ENCODE measurements at places on chromosomes 13 and 19. TPM values are rescaled to one million over a fixed set of nuclear protein-coding genes. Genes with fewer than 3 reads are reported as not detected.
A peak's percentile ranks its signal among the peaks of the same experiment; 100 is the strongest.

GRCh38 chr19:54882758-54883157 is 8.7 kb downstream of the FCAR start:
- DNase-seq = no peak

GRCh38 chr13:30829145-30829832 is 76.8 kb upstream of the MEDAG start:
- no peak for DNase-seq

DNA sequence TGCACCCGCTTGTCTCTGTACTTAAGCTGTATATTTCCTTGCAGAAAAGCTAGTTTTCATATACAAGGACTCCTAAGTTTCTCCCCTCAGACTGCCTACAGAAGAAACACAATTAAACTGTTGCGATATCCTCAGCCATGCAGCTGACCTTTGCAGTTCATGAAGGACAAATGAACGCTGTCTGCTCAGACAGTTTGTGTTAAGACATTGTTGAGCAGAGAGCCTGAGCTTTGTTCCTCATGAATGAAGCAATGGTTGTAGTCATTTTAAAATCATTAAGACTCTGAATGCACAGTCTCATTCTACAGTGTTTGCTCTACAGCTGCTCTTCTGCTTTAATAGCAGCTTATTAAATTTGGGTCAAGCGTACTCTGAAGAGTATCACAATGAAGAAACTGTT is 23.2 kb upstream of the MAB21L1 start:
- DNase-seq = no peak

GRCh38 chr13:84479656-84480055 is 597.4 kb upstream of the SLITRK1 start:
- no peak for DNase-seq

DNA sequence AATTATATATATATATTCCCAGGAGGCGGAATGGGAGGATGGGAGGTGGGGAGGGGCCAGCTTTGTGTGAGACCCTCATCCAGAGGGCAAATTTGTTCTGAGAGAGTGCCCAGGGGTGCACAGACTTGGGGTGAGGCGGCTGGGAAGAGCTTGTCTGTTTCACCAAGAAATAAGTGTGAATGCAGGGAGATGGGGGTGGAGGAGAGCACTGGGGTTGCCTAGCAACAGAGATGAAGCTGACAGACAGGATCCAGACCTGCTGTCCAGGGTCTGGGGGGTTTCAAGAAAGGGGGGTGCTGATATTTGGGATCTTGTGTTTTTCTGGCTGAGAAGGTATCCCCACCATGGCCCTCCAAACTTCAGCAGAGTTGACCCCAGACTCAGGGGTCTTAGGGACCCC is 18.6 kb upstream of the TNFAIP8L1 start:
- DNase-seq = no peak

CYP2S1 gene
- 11.0 TPM for total RNA-seq

DNA sequence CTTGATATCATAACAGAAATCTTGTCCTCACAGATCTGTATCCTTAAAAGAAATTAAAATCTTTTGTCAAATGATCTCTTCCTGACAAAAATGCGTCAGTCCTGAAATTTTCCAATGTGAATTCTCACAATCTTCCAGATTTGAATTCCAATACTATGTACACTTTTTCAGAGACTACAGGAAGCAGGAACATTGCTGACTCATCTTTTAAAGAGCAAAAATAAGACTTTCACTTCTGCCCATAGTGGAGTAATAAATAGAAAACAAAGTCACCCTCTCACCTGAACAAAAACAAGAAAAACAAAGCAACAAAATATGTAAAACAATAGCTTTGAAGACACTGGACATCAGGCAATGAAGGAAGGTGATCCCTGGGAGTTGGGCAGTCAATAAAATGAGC is 167.0 kb upstream of the IPO5 start:
- DNase-seq = no peak

ZNF729 gene
- total RNA-seq = 0.10 TPM

DNA sequence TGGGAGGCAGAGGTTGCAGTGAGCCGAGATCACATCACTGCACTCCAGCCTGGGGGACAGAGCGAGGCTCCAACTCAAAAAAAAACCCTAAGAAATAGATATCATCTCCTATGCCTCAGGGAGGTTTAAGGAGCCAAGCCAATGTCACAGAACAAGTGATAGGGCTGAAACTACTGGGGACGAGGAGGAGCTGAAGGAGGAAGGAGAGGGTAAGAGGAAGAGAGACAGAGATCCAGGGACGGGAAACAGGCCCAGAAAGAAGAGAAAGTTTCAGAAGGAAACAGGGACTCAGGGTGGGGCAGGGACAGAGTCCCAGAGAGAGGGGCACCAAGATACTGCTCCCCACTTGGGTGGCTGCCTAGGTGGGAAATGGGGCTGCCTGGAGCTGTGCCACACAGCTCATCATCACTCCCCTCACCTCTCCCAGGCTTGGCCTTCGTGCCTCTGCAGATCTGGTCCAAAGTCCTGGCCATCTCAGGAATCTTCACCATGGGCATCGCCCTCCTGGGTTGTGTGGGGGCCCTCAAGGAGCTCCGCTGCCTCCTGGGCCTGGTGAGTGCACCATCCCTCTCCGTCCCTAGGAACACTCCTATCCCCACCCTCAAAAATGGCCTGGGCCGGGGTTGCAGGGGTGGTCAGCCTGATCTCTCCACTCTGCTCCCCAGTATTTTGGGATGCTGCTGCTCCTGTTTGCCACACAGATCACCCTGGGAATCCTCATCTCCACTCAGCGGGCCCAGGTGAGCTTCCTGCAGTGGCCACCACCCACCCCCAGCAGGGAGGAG is 1.5 kb downstream of the CD37 start:
- DNase-seq = no peak

DNA sequence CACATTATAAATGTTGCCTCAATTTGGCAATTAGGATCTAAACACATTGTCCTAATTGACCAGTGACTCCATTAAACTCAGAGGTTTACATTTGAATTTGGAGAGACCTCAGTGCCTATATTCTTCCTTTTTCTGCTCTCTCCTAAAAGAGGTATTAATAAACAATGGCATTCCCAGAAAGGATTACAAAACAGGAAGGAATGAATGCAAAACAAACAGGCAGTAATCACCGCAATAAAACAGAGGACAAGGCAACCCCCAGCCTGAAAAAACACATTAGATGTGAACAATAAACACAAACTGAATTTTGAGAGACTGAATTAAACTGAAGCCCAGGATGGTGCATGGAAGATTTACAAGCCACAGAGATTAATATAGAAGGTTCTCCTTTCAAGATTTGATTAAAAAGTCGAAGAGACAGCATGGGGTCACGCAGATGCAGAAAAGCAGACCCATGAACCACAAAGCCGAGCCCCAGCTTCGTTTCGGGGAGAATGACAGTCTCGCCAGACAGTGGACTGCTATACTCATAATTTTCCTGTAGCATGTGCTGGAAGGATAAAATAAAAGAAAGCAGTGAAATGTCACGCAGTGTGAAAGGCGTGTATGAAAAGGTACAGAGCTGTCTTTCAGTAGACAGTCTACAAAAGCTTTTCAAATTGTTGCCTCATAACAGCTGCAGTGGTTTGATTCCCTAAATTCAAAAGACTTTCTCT is 503.0 kb downstream of the LIG4 start:
- DNase-seq = peak; percentile 13

KLK8 gene
- 1.3 TPM for total RNA-seq

DNA sequence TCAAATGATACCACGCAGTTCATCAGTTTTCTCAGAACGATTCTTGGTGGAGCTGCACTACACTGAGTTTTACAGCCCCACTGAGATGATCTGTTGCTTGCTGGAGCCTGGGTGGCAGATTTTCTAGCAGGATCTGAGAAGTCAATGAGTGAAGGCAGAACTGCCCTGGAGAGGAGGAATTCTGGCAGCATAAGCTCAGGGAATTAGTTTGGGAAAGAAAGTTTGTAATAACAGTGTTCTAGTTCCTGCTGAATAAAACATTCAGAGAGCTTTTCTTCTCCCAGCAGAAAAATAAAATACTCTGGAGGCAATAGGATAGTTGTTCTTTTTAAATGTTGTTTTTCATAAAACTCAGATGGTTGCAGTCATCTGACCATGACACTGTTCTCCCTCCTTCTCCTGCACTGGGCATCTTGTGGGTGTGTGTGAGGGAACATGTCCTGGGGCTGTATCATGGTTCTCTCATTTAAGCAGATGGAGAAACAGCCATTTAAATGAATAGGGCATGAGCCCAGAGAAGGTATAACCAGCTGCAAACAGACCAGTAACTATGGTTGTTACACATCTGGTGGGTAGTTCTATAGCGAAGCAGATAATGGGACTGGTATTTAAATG is 29.6 kb downstream of the OLFM4 start:
- DNase-seq = no peak

- DNase-seq = no peak
Measured at GRCh38 chr13:40515702-40516101, 150.7 kb downstream of the FOXO1 start.

GRCh38 chr13:95734124-95734523 is 57.2 kb downstream of the DNAJC3 start:
- no peak for DNase-seq

GRCh38 chr13:72521940-72522661 is 205.3 kb downstream of the MZT1 start:
- DNase-seq = no peak

STXBP2 gene
- 19.1 TPM for total RNA-seq

DNA sequence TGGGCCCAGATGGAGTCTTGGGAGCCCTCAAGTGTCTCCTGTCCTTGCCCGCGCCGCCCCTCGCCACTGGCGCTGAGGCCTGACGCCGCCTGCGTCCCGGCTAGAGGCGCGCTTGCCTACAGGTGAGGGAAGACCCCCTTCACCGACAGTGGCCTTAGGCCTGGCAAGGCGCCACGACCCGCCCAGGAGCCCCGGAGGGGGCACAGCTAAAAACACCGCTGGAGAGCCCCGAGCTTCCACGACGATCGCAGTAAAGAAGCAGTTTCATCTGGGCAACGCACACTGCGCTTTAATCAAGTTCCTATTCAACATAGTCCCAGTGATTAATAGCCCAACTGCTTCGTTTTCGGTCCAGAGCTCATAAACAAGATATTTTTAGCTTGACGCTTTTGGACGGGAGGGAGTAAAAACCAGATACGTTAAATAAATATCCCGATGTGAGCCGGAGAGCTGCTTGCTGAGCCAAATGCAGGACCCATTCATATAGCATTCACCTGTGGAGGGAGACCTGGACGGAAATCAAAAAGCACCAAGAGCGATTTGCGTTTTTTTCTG is 1.5 kb upstream of the CEBPA start:
- no peak for DNase-seq

DNA sequence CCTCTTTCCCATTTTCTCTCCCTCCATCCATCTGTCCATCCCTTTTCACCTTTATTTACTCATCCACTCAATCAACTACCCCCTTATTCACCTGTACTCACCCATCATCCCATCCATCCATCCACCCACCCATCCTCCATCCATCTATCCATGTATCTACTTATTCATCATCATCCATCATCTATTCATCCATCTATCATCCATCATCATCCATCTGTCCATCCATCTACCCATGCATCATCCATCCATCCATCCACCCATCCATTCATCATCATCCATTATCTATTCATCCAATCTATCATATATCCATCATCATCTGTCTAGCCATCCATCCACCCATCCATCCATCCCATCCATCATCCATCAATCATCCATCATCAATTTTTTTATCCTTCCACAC is 48.3 kb upstream of the ZNF536 start:
- DNase-seq = no peak

GRCh38 chr19:11663181-11663591 is 65.9 kb downstream of the ZNF627 start:
- no peak for DNase-seq

GRCh38 chr19:6473647-6474046 is 7.9 kb downstream of the DENND1C start:
- DNase-seq = no peak

Data from tongue (tissue), 3 donors.